Uterus (tissue), 4 donors: ENCODE measurements at places on chromosomes 11 and 22. TPM values are rescaled to one million over a fixed set of nuclear protein-coding genes. Genes with fewer than 3 reads are reported as not detected.

Gene TMEM9B
- total RNA-seq: 27.7 TPM

DNA sequence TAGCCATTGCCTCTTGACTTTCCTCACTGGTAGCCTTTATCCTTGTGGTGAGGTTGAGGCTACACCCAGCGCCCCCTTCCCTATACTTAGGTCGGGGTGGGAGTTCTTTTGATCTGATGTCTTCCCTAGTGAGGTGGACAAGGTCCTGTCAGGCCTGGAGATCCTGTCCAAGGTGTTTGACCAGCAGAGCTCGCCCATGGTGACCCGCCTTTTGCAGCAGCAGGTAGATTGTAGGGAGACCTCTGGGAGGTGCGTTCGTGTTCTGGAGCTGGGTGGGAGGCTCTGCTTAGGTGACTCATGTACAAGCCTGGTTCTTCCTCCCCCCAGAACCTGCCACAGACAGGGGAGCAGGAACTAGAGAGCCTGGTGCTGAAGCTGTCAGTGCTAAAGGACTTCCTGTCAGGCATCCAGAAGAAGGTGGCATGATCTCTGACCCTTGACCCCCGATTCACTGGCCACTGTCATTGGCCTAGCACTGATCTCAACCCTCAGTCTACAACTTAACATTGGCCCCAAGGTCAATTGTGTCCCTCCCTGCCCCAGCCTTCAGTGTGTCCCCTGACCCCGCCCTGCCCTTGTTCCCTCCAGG lies 4.9 kb downstream of the INPPL1 start:
- DNase-seq: no peak

Gene PTPN5
- total RNA-seq: 1.0 TPM

DNA sequence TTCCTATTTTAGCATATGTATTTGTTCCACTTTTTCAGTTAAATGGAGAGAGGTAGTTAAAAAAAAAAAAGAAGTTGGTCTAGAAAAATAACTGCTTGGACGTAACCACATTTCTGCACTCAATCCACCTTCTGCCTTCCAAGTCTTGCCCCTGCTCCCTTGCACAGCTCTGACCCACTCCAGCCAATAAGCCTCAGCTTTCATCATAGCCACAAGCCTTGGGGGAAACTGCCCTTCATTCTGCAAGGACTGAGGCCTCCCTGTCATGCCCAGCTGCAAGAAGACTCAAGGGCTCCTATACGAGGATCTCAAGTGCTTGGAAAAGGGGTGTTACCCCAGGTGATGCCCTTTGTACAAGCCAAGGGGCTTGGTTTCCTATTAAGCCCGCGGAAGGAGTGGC lies 36.0 kb upstream of the OAF start:
- no peak for DNase-seq

DNA sequence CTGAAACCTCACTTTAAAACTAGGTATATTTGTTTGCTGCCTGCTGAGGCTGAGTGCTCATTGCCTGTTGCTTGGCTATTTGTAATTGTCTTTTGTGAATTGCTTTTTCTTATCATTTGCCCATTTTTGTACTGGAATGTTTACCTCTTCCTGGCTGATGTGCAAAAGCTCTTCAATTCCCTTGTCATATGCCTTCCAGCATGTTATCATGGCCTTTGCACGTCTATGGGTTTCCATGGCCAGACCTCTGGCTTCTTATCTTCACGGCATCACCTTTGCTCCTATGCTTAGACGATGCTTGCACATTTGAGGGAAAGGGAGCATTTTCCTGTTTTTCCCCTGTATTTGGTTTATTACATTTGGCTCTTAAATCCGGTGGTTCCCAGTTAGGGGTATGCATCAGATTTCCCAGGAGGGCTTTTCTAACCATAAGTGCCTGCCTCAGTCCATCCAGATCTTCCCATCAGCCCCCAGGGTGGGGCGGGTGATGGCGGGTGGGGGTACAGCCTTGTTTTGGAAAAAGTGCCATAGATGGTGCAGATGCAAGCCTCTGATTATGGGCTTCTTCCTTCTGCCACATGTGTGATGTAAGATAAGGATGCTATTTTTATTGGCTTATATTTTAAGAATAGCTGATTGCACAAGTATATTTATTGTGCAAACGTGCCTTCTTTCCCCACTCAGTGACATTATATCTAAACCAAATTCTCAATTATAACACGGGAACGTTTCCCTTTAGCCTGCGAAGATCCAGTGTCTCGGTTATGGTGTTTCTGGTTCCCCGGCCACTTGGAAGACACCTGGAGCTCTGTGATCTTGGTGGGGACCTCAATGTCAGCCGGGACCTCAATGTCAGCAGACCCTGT lies 70.6 kb upstream of the SEPTIN5 start:
- DNase-seq: no peak

GRCh38 chr11:122167100-122167499 lies 51.1 kb upstream of the BLID start:
- no peak for DNase-seq

DNA sequence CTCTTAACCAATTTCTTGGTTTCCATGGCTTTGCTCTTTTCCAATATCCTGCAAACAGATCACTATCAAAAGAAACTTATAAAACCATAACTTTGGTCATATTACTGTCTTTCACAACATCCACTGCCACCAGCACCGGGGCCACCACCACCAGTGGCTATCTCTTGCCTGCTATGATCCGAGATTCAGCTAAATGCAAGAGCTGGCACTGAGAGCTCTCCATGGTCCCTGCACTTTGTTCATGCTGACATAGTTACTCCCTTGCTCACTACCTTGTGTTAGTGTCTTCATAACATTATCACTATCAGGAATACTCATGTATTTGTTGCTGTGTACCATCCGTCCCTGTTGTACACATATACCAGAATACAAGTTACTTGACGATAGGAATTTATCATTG lies 299.0 kb downstream of the ETS1 start:
- DNase-seq: no peak

DNA sequence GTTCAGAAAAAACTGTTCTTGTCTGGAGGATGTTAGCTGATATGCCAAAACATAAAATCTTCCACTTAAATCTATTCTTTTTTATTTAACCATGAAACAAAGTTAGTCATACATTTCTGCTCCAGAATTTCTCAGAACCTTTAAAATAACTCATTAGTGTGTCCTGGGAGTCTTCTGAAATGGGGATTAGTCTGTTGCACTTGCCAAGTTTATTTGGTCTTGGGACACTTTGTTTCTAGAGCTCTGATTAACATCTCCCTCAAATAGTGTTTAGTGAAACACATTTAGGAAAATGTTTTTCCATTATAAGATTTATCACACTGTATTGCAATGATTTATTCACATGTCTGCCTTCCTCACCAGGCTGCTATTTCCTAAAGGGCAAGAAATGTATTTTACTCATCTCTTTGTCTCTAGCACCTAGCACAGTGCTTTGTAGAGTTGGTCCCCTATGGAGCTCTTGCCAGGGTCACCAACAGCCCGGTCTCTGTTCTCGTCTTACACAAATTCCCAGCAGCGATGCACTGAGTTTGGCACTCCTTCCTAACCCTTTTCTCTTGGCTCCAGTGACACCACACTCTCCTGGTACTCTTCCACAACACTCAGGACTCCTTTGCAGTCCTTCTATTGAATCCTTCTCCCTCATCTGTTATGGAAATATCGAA lies 189.2 kb downstream of the CSNK2A3 start:
- no peak for DNase-seq

- DNase-seq: no peak
Measured at GRCh38 chr11:94107363-94107762, 21.3 kb upstream of the PANX1 start.

GRCh38 chr11:15327786-15328231 lies 213.1 kb downstream of the INSC start:
- peak; percentile 23 for DNase-seq

- no peak for DNase-seq
Measured at GRCh38 chr11:126331286-126331685, 24.2 kb upstream of the ST3GAL4 start.

- peak; percentile 6 for DNase-seq
Measured at GRCh38 chr11:68969386-68969785, 11.4 kb downstream of the MRGPRD start.

- no peak for DNase-seq
Measured at GRCh38 chr11:92416971-92417725, 192.5 kb downstream of the FAT3 start.

Gene TPBGL
- 1.0 TPM for total RNA-seq

GRCh38 chr11:124937336-124937935 lies 1.6 kb upstream of the HEPACAM start:
- no peak for DNase-seq

Gene CNTF
- not detected for total RNA-seq

Gene SLC22A25
- total RNA-seq: not detected

- no peak for DNase-seq
Measured at GRCh38 chr11:118283756-118284350, 19.8 kb upstream of the MPZL2 start.

Gene NLRP14
- total RNA-seq: not detected

GRCh38 chr22:35572556-35572955 lies 31.9 kb downstream of the RASD2 start:
- DNase-seq: no peak

DNA sequence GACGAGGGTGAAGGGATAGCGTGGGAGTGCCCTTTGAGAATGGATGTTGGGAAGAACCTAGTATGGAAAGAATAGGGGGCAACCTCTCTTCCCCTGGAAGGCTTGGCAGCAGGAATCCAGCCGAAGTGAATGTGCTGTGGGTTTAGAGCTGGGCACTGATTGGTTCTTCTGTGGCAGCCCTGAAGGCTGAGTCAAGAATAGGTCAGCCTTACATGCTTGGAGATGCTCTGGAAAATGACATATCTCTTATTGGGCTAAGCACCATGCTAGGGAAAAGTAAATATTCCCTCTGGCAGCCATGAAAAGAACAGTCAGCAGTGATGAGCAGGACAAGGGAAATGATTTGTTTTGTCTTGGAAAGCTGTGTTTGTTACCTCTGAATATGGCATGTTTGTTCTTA lies 149.5 kb downstream of the COMMD9 start:
- no peak for DNase-seq

Gene NLRP6
- not detected for total RNA-seq

DNA sequence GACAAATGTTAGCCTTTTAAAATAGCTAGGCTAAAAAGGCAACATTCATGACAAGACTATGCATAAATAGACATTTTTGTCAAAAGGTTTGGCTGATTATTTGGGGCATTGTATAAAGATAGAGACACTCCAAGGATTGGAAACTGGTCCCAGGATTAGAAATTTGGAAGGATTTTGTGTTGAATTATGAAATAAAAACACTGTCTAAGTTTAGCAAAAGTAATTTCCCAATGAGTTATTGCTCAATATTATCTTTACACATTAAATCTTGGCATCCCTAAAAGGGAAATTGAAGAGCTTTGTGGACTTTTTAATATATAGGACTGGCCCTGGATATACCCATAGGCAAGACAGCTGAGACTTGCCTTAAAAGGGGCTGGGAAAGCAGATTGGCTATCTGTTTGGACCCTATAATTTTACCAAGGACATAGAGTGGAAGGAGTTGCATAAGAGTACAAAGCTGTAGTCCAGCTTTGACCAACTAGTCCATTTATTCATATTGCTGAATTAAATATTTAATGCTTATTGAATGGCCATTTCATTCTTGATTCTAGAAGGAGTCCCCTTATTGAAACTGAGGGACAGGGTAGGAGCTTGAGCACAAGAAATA lies 382.7 kb downstream of the METTL15 start:
- no peak for DNase-seq

Gene CCDC88B
- 5.7 TPM for total RNA-seq

Gene LARGE1
- total RNA-seq: 22.3 TPM

Gene OR5AK2
- total RNA-seq: not detected

DNA sequence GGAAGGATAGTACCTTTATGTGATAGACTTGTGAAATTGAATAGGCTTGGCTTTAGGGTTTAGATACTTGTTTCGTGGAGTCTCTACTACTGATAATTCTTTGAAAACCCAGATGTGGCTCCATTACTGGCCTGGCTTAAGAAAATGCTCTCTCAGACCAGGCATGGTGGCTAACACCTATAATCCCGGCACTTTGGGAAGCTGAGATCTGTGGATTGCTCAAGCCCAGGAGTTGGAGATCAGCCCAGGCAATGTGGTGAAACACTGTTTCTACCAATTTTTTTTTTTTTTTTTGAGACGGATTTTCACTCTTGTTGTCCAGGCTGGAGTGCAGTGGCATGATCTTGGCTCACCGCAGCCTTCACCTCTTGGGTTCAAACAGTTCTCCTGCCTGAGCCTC lies 40.9 kb downstream of the ATG13 start:
- DNase-seq: peak; percentile 54

Gene MOV10L1
- total RNA-seq: 3.4 TPM
